ENCODE measurements at places on chromosomes 4 and X.

DNA sequence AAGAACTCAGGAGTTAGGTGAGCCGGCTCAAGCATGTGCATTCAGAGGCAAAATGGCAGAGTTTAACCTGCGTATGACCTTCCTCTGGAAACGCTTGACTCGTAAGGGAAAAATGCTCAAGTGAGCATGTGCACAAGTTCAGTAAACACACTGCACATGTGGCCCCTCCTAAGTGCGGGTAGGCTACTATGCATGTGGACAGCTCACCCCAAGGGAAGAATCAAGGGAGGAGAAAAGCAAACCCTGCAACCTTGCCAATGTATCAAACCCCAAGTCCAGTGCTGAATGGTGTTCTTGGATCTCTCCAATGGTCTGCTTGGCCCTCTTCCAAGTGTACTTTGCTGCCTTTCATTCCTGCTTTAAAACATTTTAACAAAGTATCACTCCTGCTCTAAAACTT is 407.1 kb downstream of the ADAM29 start:
- no peak for DNase-seq

- DNase-seq = peak; percentile 42
These were observed 2.6 kb downstream of the SLC25A31 start for GRCh38 chr4:127732623-127733328.

DNA sequence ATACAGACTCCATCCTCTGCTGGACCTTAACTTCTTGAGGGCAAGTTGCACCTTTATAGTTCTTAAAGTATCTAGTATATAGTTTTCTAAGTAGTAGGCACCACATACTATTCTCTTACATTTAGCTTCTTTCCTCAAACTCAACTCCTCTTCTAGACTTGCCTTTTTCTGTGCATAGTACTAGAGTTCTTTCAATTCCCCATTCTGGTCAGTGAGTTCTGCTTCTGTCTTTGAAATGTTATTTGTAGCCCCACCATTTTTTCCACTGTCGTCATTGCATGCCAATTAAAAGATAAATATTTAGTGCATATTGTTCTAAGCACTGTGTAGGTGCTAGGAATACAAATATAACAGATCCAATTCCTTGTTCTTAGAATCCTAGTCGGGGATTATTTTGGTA is 31.6 kb downstream of the CDKL5 start:
- DNase-seq = no peak

- DNase-seq = no peak
These were observed 12.2 kb downstream of the PLS3 start for GRCh38 chrX:115573185-115573584.

- no peak for DNase-seq
These were observed 507.9 kb downstream of the TECRL start for GRCh38 chr4:63901304-63901703.

DNA sequence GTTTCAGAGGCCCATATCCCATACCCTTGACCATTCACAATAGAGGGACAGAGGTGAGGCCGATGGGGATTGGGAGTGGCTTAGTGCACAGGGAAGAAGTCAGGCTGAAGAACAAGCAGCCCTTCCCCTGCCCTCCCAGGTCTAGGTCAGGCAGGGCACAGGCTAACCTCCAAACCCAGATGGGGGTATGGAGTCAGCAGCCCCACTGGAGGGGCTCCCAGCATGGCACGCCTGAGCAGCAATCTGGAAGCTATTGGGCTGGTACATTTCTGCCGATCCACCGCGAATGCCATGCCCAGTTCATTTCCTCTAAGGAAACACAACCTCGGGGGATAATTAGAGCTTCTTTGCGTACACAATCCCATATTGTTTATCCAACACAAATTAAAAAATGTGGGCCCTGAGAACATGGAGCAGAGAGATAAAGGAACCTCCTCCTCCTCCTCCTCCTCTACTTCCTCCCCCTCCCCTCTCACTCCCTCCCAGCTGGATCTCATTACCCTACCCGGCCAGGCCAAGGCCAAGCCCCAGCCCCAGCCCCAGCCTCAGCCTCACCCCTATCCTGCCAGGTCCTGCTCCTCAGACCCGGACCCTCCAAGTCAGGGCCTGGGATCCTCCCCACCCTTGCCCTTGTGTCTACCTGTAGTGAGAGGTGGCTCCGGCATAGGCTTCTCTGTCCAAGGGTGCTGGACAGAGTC is 83.0 kb downstream of the PJA1 start:
- DNase-seq = no peak

DNA sequence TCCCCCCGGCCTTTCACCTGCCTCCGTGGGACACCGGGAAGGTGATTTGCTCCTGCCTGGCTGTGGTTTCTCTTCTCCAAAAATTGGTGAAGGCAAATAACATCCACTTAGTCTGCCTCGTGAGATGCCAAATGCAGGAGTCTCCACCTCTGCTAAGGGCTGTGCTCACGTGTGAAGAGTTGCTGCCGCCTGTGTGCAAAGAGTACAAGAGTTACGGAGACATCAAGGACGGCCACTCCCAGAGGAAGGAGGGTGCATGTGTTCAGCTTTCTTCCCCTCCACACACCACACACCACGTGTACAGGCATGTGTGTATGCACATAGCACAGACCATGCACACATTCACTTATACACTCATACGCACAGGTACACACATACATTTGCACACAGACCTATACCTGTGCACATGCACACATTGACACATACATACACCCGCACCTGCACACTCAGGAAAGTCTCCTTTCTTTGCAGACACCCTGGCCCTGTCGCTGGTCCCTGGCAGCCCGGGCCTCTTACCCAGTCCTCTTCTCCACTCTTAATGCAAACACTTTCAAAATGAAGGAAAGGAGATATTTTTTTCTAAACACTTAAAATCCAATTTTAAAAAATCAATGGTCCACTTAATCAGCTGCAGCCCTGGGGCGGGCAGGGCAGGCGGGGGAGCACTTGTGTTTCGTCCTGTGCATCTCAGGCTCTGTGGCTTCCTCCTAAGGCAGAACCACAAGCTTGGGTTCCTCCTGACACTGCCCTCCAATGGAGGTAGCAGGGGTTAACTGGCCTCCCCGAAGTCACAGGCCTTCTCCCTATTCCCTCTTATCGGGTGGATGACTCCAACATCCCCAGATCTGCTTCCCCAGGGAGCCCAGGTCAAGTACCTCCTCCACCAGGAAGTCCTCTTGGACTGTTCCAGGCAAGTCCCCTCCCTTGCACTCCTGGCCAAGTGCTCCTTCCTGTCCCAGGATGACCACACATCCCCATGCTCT is 103.0 kb downstream of the CPZ start:
- DNase-seq = no peak

GRCh38 chr4:154615211-154615610 is 2.8 kb upstream of the FGG start:
- DNase-seq = no peak

- DNase-seq = no peak
These were observed 57.9 kb upstream of the STIM2 start for GRCh38 chr4:26802790-26803189.

DNA sequence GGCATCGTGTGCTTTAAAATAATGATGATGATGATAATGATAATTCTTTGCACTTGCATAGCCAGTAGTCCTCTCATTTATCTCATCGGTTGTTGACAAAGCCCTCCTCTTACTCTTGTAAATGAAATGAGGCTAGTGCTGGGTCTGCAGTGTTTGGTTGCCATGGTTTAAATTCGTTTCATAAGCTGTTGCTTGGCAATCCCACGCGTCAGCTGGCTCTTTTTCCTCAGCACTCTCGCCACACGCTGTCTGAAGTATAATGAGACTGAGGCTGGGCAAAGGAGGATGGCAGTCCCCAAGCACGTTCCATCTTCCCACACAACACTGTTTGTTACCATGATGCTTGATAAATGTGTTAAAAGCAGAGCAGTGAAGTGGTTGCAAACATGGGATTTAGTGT is 15.5 kb downstream of the PAGE4 start:
- no peak for DNase-seq

DNA sequence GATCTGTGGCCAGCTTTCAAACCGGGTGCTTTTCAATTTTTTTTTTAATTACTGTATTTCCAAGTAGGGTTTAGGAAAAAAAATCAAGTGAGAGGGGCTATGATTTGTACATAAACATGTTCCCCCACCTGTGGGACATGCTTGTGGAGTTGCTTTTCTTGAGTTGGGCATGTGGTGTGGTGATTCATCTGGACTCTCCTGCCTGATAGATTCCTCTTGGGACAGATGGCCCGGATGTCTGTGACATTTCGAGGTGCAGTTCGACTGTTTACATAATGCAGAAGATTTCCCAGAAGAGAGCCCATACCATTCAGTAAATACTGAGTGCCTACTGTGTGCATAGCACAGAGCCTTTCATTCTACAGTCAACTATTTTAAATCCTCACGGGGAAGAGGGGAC is 49.9 kb downstream of the DOCK11 start:
- DNase-seq = no peak

GRCh38 chrX:12210196-12210815 is 72.0 kb downstream of the FRMPD4 start:
- DNase-seq = no peak

GRCh38 chrX:136495043-136495442 is 2.3 kb upstream of the HTATSF1 start:
- peak; percentile 71 for DNase-seq

DNA sequence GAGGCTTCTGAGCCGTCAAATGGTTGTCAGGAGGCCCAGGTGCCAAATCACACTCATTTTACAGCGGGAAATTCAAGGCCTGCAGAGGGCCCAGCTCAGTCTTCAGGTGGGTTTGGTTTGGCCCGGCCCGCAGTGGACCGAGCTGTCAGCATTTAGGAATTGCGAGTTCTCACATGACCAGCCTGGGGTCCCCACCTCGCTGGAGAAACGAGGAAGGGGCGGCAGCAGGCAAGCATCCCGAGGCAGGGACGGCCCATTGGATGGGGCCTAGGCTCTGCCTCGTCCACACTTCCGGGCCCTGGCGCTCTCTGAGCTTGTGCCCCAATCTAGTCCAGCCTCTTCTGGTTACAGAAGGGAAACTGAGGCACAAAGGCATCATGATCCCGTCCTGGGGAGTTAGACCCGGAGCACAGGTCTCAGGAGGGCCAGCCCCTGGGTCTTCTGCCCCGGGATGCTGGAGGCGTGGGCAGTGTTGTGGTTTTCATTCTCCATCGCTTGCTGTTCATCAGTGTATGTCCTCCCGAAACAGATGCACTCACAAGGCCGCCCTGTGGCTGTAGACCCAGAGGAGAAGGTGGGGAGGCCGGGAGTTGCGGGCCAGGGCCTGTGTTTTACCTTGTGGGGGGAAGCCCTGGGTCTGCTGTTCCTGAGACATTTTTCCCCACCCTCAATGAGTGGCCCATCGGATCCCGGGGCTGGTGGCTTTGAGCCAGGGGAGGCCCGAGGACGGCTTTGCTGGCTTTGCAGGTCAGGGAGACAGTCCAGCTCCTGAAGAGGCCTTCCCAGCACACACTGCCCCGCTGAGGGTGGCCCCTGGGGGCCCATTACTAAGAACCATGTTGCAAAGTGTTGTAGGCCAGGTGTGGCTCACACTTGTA is 8.9 kb downstream of the PSAPL1 start:
- no peak for DNase-seq

GRCh38 chr4:1756079-1756478 is 34.8 kb downstream of the TACC3 start:
- DNase-seq = no peak

- no peak for DNase-seq
These were observed 26.9 kb downstream of the HOPX start for GRCh38 chr4:56654238-56654632.

GRCh38 chr4:10104211-10104990 is 12.2 kb downstream of the WDR1 start:
- DNase-seq = no peak

DNA sequence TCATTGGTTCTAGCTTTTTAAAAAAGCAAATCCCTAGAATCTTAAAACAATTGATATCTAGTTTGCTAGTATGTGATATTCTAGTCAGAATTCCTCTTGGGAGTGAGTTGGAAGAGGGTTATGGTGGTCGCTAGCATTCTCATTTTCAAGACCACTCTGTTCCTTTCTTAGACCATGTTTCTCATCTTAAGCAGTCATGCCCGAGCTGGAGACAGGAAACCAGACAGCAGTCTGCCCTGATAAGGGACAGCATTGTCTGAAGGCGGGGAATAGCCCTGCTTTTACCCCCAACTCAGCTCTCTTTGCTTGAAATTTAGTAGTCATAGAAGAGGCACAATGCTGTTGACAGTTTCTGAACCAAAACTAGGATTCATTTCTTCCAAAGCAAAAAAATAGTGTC is 5.2 kb downstream of the KLF3 start:
- DNase-seq = peak; percentile 92

GRCh38 chrX:116317409-116317808 is 119.0 kb upstream of the SLC6A14 start:
- DNase-seq = no peak

DNA sequence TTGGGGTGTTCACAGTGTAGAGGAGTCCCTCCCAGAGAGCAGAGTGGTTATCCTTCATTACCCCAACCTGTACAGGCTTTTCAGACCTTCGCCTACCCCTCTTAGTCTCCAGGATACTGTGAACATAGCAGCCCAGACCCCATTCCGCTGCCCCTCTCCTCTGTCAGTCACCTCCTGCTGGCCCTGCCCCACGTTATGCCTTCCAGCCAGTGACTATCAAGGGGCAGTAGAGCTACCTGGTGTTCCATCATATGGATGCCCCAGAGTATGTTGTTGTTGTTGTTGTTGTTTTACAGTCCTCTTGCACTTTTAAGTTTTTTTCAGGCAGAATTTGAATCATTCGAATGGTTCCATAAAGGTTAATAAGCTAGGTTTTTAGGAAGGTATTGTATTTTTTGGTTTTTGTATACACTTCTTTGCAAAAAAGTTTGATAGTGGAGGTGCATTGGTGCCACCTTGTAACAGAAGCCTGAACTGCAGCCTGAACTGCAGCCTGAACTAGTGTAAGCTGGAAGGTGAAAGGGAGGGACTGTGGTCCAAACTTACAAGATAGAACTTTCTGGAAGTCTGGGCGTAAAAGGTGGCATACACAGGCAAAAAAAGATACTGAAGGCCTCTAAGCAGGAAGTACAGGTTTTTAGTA is 101.4 kb upstream of the RAB40AL start:
- DNase-seq = peak; percentile 22

- no peak for DNase-seq
These were observed 233.1 kb upstream of the RPS6KA3 start for GRCh38 chrX:20499763-20500162.

GRCh38 chr4:7255488-7255881 is 63.1 kb downstream of the SORCS2 start:
- no peak for DNase-seq

- DNase-seq = no peak
These were observed 89.3 kb downstream of the MAD2L1 start for GRCh38 chr4:119977076-119977940.

GRCh38 chr4:73661646-73662119 is 41.4 kb upstream of the RASSF6 start:
- peak; percentile 92 for DNase-seq

- no peak for DNase-seq
These were observed 542.6 kb downstream of the CFAP47 start for GRCh38 chrX:36462142-36462541.

DNA sequence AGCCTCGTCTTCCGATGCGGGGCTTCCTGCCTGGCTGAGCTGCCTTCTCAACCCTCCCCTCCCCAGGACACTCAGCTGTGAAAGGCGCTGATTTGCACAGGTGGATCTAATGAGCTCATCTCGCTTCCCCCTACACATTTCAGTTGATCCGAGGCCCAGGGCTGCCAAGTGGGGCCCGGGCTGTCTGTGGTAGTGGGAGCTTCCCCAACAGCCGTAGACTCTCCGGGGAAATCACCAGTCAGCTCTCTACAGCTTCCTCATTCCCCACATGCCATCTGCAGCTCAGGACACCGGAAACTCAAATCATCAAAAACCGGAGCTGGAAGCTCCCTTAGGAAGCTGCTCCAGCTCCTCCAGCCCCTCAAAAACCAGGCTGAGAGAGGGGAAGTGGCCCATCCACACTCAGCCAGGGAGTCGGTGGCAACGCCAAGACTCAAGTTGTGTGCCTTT is 56.2 kb downstream of the SMIM20 start:
- peak; percentile 59 for DNase-seq

- no peak for DNase-seq
These were observed 70.5 kb downstream of the CLCN5 start for GRCh38 chrX:49992853-49993252.

Measured in common myeloid progenitor, CD34-positive (primary cell).